ENCODE measurements at places on chromosomes 3 and 15.

DNA sequence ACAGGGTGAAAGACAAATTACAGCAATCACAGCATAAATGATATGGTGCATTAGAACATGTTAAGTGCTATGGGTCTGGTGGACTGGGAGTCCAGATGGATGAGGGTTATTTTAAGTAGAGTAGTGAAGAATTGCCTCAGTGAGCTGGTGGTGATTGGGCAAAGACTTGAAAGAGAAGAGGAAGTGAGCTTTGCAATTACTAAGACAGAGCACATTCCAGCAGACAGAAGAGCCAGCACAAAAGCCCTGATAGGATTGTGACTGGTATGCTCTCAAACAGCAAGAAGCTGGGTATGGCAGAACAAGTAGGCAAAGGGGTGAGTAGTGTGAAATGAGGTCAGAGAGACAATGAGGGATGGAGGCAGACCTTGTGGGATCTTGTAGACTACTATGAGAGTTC lies 2.1 kb upstream of the ACKR4 start:
- DNase-seq = no peak

- no peak for DNase-seq
These were observed 48.8 kb downstream of the EPHA6 start for GRCh38 chr3:96863129-96863740.

GRCh38 chr15:39629906-39630305 lies 49.0 kb downstream of the THBS1 start:
- DNase-seq = no peak

GRCh38 chr3:71109241-71109976 lies 474.1 kb downstream of the FOXP1 start:
- DNase-seq = no peak

GRCh38 chr3:184737063-184737462 lies 25.2 kb upstream of the MAGEF1 start:
- DNase-seq = no peak

GRCh38 chr3:134020135-134020680 lies 9.5 kb downstream of the SLCO2A1 start:
- DNase-seq = no peak

DNA sequence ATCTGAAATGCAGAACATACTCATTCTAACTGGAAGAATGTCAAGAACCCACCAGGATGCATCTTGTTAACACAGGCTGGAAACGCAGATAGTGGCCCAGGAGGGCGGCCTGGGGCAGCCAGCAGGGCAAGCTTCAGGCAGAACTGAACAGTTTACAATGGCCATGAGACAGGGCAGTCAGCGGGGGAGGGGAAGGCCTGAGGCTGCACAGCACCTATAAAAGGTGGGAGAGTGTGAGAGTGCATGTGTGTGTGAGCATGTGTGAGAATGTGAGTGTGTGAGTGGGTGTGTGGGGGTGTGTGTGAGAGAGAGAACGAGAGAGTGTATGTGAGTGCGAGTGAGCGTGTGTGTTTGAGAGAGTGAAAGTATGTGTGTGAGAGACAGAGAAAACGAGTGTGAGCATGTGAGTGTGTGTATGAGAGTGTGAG lies 26.8 kb upstream of the SLCO2A1 start:
- no peak for DNase-seq

GRCh38 chr3:105353485-105354161 lies 13.1 kb upstream of the ALCAM start:
- peak; percentile 14 for DNase-seq

- DNase-seq = no peak
These were observed 91.1 kb upstream of the EOMES start for GRCh38 chr3:27813255-27813654.

DNA sequence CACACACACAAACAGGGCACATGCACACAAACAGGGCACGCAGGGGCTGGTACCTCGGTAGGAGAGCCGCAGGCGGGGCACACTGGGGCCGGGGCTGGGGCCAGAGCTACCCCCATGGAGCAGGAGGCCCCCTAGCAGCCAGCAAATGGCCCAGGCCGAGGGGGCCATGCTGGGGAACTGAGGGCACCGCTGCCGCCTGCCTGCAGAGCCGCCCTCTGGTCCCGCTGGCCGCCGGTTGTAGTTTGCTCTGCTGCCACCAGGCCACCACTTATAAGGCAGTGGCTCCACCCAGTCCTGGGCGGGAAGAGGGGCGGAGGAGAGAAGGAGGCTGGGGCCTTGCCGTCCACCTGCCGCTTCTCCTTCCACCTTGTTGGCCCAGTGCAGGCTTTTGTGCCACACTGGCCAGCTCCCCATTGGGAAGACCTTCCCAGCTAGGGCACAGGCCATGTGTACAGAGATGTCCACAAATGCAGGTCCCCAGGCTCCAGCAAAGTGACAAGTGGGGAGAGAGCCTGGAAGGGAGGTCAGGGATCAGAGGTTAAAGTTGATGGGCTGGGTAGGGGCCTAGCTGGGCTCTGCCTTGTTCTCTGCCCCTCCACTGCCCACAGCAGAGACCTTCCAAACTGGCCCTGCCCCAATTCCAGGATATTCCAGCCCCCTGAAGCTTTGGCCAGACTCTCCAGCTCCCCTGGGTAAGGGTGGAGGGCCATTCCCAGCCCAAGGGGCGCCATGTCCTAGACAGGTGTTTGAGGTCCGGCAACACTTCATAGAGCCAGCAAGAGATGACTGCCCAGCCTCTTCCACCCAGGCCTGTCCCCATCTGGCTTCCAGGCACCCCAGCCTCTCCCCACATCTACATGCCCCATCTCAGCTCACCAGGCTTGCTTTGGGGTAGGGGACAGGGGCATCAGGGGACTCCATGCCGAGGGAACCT lies at the start of gene SEMA3G:
SEMA3G (minus strand) TSS at position 244 of the 934 bp plus-strand sequence; CDS start at position 168, 76 bp downstream.
- DNase-seq = no peak

DNA sequence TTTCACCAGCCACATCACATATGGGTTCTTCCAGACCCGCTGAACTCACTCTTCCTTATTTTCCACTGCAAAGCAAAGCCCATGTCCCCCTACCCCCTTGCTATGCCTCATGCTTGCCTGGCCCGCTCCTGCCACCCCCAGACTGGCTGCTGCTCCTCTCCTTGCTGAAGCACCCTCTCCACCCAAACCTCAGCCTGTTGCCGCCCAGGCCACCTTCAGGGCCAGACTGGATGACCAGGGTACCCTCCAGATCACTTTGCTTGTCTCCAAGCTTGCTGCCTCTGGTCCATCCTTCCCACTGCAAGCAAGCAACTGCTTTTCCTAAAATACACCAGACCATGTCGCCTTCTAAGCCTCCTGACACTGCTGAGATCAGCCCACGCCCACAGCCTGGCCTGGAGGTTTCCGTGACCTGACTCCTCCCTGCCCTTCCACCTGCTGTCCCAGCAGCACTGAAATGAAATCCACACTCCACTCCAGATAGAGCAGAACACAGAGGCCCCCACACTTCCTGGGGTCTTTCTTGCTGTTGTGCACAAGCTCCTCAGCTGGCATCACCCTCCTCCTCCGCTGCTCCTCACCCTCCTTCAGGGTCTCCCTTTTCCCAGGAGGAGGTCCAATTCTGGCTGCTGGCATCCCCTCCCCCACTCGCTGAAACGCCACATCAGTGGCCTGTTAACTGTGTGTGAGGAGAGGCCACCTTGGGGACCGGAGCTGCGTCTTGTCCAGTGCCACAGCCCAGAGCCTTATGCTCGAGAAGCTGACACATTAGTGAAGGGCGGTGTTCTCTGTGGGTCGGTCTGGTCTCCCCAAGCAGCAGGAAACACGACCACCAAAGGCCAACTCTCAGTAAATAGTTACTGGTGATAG lies 99.1 kb downstream of the ADCY5 start:
- DNase-seq = no peak

GRCh38 chr3:171250444-171250843 lies 209.8 kb downstream of the TNIK start:
- no peak for DNase-seq

DNA sequence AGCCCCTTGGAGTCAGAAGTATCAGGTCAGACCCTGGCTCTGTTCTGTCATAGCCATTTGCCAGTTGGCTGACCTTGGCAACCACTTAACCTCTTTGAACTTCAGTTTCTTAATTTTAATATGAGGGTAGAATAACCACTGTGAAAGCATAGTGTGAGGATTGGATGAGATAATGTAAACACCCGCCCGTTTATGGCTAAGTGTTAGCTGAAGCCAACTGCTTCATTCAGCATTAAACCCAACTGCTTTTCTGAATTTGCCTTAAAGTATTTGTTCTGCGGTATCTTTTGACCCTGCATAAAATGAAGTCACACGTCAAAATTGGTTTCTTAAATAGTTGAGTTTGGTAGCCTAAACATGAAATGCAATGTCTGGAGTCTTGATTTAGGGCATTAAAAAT lies 121.5 kb upstream of the ABHD17C start:
- DNase-seq = no peak

DNA sequence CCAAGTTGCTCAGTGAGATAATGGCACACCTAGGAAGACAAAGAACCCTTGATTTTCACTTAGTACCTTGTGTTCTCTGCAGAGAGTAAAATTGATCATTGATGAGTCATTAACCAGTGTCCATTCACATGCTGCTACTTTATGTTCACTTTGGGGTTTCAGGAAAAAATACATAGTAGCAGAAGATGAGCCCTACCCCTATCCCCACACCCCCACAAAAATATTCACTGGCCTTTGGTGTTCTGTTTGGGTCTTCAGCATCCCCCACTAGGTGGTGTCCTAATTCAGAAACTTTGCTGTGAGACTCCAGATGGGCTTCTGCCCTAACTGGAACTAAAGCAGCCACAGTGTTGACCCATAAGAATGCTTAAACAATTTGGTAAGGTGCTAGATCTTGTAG lies 178.8 kb downstream of the KLHL25 start:
- DNase-seq = no peak

- no peak for DNase-seq
These were observed 5.2 kb upstream of the WNT7A start for GRCh38 chr3:13884851-13885703.

DNA sequence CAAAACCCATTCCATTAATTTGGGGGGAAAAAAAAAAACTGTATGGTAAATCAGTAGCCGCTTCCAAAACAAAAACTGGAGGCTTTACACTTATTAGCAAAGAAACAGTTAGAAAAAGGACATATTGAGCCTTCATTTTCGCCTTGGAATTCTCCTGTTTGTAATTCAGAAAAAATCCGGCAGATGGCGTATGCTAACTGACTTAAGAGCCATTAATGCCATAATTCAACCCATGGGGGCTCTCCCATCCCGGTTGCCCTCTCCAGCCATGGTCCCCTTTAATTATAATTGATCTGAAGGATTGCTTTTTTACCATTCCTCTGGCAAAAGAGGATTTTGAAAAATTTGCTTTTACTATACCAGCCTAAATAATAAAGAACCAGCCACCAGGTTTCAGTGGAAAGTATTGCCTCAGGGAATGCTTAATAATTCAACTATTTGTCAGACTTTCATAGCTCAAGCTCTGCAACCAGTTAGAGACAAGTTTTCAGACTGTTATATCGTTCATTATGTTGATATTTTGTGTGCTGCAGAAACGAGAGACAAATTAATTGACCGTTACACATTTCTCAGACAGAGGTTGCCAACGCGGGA lies 9.4 kb upstream of the RPL24 start:
- DNase-seq = no peak

DNA sequence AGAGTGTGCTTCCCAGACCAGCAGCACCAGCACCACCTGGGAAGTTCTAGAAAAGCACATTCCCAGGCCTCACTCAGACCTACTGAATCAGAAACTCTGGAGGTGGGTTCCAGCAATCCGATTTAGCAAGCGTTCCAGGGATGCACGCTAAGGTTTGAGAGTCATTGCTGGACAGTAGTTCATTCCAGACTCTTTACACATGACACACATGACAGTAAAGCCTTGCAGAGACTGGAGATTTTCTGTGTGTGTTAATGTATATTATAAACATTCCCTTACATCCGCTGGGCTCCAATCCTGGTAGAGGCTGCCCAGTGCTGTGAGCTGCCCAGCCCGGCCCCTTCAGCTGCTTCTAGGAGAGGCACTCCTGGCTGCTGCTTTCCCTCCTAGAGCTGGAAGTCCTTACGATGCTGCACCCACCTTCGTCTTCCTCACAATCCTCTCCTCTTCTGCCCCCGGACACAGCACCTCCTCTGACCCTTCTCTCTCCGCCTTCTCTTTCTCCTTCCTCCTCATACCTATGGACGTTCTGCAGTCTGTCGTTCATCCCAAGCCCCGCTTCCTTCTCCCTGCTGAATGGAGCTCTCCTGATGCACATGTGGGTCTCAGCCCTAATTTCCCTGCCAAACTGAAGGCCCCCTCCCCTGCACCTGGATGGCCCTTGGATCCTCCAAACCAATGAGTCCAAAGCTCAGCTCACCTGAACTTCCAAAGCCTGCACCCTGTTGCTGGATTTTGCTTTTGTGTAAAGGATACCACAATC lies 44.4 kb downstream of the ITGA11 start:
- no peak for DNase-seq

- no peak for DNase-seq
These were observed 553.1 kb upstream of the PPP2R3A start for GRCh38 chr3:135412475-135412874.

DNA sequence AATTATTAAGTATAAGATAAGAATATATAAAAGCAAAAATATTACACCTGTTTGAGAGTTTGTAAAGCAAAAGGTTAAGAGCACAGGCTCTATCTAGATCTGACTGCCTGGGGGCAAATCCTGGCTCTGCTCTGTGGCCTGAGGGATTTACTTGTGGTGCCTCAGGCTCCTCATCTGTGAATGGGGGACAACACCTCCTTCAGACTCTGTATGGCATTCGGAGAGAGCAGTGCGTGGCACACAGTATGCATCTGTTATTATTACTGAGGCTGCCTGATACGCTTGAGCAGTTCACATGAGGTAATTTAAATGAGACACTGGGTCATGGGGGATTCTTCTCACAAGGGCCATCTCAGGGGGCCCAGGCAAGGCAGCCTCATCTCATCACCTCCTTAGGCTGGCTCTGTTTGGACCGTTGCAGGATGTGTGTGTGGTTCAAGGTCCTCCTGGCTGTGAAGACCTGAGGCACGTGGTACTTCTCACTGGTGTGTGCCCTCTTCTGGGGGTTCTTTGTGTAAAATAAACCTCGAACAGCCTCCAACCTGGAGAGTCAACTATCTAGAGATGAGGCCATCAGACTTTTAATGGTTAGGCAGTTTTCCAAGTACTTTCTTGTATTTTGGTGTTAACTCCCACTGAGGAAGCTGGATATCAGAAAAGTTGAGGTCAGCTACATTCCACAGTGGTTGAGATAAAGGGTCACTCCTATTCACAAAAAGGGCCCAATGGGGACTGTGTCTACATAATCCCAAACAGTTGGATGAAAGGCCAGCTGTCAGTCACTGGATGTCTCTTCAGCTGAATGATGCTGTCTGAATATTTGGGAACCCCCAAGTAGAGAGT lies 9.0 kb downstream of the GNB5 start:
- DNase-seq = no peak

DNA sequence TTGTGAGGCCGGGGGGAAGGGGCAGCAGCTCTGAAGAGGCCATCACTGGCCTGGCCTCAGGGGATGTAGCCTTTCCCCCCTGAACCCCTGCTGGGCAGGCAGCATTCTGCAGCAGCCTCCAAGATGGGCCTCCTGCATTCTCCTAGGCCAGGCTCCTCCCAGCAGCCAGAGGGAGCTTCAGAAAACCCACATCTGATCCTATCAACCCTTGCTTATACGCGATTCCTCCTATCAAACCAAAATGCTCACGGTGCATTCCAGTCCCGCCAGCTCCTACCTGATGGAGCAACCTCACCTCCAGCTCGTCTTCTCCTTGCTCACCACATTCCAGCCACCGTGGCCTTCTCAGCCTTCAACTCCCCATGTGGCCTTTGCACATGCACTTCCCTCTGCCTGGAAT lies 85.7 kb downstream of the MEGF11 start:
- DNase-seq = no peak

Data from hippocampal formation (tissue), 2 donors.